Activated T-helper 1 cell treated with Interleukin-2 at 50 U/mL for 16 hours (primary cell): ENCODE measurements at places on chromosomes 2 and 18.

GRCh38 chr2:241014764-241015163 is 16.3 kb downstream of the SNED1 start:
- DNase-seq: no peak

DNA sequence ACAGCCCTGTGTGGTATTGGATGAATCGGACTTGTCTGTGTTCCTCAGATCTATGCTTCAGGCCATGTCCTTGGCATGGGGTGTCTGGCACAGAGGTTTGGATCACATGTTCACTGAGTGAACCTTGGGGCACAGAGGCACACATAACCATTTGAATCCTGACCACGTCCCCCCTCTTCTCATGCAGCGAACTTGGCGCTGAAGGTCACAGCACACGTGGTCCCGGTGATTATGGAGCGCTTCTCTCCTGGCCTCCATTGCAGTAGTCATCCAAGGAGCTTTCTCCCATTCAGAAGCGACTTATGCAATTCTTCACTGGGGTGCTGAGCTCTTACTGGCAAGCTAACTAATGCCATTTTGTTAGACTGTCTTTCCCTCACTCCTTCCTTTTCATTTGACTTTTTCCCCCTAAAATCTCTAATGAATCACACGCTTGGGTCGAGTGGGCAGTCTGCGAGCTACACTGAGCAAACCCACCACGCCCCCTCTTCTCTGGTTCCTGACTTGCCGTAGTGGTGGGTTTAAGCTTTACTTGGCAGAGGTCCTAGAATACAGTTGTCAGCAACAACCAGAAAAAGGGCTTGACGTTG is 59.4 kb downstream of the KCNG2 start:
- DNase-seq: no peak

- no peak for DNase-seq
Observed at GRCh38 chr2:239668651-239669050, 267.8 kb upstream of the HDAC4 start.

- no peak for DNase-seq
Observed at GRCh38 chr18:26421931-26422330, 126.4 kb downstream of the KCTD1 start.

GRCh38 chr2:218745559-218746469 is 35.2 kb downstream of the TTLL4 start:
- no peak for DNase-seq

- no peak for DNase-seq
Observed at GRCh38 chr2:23541503-23542229, 156.7 kb downstream of the KLHL29 start.

GRCh38 chr2:205936446-205936845 is 149.5 kb downstream of the INO80D start:
- no peak for DNase-seq

- no peak for DNase-seq
Observed at GRCh38 chr18:10045296-10045891, 131.6 kb downstream of the VAPA start.

- no peak for DNase-seq
Observed at GRCh38 chr2:38907743-38908562, 18.3 kb downstream of the ARHGEF33 start.

DNA sequence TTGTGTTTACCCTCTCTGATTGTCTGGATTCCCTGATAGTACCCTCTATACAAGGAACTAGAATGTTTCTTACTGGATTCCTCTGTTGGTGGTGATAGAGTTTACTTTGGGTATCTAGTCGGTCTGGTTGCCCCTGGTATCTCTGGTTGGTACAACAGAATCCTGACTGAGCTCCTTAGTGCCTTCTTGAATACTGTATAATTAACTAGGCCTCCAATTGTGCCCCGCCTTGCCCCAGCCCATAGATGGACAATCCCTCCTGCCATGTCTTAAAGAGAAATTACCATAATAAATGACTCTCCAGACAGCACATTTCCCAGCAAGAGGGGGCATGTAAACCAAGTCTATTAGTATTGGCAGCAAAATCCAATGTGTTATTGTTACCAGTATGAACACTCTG is 2.3 kb downstream of the SCN1A start:
- DNase-seq: no peak

GRCh38 chr2:170204298-170204951 is 26.5 kb downstream of the MYO3B start:
- DNase-seq: no peak

DNA sequence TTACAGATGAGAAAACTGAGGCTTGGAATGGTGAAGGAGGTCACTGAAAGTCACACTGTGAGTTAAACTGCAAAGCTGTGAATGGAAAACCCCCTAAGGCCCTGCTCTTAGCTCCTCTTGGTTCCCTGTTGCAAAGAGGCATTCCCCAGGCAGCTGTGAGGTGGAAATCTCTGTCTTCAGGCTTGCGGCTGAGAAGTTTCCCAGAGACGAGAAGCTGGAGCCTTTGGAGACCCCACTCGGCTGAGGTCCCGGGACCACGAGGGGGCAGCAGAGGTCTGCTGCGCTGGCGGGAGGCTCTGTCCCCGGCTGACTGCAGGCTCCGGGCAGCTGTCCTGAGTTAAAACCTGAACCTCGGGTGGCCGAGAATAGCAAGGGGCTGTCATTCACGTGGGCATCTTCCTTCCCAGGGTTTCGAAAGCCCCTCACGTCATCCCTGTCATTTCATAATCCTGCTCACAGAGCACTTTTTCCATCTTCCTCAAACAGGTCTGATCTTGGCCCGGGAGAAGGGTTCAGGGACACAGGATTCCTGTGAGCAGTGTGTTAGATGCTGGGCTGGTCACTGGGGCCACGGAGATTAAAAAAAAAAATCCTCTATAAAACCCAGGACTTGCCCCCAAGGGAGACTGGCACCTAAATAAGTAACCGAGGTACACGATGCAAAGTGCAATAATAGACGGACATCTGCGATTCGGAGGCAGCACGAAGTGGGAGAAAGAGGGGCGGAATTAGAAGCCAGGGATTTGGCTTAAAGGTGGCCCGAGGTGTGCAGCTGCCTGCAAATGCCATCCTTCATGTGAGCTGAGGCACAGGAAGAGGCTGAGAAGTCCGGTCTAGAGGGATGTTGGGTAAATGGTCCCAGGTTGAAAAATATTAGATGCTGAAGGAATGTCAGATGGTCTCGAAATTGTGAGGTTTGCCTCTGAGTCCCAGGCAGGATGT is 24.6 kb upstream of the ATOH8 start:
- peak; percentile 40 for DNase-seq

DNA sequence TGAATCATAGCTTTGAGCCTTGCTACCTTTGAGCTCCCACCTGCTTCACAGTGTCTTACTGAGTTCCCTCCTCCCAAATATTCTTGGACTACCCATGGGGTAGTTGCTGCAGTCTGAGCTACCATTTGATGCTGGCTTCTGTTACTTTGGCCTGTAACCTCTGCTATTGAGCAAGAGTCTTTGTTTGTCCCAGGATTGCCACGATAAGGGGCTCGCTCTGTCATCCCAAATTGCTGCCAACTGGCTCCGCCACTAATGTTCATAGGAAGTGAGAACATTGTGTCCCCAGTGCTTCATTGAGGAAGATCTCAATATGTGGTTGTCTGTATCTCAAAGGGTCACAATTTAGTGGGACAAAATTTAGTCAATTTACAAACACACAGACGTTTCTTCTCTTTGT is 103.8 kb downstream of the TRIM43 start:
- DNase-seq: no peak

DNA sequence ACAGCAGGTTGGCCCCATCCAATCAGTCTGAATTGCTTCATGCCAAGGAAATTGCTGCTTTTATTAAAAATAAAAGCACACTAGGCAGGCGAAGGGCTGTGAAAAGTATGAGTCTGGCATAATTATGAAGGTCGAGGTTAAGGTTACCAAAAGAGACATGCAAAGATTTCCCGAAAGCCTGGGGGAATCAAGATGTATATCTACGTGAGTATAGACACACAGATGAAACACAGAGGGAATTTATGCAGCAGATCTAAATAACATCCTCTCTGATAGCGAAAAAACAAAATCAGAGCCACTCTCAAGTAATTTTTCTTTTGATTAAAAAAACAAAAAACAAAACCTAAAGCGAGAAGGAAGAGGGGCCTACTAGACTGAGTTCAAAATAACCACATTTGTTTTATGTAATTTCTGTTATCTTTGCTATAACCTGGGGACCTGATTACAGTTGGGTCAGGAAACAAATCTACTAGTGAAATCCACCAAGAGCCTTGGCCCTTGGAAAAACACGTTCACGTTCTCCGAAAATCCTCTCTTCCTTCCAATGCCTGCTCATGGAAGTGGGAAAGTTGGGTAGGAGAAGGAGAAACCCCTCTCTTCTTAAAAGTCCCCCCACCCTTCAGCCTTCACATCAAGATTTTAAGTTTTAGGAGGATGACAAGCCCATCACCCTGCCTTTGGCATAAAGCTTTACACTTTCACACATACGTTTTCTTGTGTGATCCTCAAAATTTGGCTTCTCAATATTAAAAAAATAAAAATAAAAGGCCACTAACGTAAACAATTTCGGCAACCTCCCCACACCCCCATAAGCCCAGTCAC is 1.4 kb downstream of the AAK1 start:
- DNase-seq: no peak

GRCh38 chr2:98378196-98378595 is 31.9 kb downstream of the CNGA3 start:
- DNase-seq: no peak

DNA sequence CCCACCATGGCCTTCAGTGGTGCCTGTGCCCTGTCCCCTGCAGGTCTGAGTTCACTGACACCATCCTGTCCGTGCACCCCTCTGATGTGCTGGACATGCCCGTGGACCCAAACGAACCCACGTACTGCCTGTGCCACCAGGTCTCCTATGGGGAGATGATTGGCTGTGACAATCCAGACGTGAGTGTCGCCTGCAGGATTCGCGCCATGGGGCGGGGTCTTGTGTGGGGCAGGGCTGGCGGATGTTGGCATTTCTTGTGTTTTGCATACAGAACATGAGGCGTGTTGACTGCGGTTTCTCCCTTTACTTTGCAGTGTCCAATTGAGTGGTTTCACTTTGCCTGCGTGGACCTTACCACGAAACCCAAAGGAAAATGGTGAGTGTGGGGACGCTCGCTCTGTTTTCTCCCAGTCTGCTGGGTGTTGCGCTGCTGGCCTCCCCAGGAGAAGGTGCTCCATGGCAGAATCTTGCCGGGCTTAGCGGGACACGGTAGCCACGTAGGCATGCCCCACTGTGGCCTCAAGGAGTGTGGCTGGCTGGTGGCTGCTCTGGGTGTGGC is 11.5 kb upstream of the D2HGDH start:
- DNase-seq: no peak
